ENCODE measurements at places on chromosomes 12 and 14. TPM values are rescaled to one million over a fixed set of nuclear protein-coding genes. Genes with fewer than 3 reads are reported as not detected.
A peak's percentile ranks its signal among the peaks of the same experiment; 100 is the strongest.

DNA sequence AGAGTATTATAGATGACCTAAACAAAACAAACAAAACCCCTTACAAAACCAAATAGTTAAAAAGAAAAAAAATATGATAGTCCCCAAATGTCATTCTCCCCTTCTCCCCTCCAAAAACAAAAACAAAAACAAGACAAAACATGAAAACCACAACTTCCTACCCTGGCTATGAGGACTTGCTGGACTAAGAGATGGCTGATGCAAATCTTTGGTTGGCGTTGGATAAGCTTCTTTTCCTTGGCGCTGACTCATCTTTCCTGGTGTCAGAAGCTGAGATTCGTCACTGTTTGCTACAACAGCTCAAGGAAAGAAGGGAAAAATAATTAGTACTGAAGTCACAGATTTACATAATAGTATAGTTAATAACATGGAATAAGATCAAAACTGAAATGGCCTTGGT, 102.5 kb upstream of the BBS10 start:
- DNase-seq = no peak

DNA sequence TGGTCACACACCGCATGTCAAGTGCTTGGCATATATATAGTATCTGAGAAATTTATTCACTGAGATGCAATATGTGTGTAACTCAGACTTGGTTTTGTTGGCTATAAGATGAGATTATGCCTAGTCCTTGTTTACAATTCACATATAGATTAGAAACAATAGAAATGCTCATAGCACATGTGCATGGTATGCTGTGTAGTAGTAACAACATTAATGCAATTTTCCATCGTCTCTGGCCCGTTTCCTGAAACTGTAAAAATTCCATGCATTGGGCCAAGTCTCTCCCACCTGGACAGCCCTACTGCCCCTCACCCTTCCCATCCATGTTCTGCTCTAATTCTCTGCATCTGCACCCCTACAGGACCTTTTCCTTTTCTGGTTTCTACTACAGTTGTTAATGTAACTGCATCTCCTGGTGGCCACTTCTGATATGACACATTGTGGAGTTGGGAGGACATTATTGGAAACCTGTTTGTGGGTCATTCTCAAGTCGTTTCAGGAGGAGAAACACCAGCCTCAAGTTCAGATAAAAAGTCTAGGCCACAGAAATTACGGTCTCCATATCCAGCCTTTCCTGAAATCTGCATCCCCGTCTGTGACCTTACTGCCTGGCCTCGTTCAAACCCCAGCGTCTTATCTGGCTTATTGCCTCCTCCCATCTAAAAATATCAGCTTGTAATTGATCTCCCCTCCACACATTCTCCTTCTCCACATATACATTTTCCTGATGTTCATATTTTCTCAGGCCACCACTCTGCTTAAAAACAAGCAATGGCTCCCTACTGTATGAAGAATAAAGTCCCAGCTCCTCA, 37.5 kb downstream of the EMP1 start:
- no peak for DNase-seq

The PDZRN4 gene
- 3.5 TPM for total RNA-seq

The COX8C gene
- total RNA-seq = not detected

DNA sequence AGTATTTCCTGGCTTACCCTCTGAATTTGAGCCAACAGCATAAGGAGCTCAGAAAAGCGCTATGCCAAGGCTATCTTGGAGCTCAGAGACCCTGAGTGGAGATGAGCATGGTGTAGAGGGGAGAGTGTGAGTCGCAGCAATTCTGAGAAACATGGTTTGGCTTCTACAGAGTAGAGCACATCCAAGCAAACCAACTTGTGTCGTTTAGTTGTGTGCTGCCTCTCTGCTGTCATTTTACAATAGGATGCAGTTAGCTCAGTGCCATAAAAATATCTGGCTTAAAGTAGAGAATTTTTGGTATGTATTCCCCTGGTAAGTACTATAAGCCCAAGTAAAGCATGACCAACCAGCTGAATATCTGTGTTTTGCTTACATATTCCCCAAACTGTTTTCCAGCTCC, 249.2 kb downstream of the TRHDE start:
- DNase-seq = no peak

The PNMA1 gene
- total RNA-seq = 47.1 TPM

GRCh38 chr12:126093908-126094307, 1028.7 kb downstream of the AACS start:
- DNase-seq = no peak

DNA sequence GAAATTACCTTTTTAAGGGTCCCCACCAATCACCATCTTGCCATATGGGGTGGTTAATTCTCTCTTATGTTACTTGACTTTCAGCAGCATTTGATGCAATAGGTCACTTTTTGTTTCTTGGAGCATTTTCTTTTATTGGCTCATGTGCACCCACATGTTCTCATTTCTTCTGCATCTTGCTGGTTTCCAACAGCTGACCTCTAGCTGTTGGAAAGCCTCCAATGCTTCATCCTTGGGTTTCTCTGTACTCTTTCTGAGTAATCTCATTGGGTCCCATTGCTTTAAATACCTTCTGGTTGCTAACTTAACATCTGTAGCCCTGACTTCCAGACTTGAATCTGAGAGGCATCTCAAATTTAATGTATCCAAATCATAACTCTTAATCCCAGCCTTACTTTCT, 116.8 kb downstream of the CRADD start:
- no peak for DNase-seq

The STAT6 gene
- 214 TPM for total RNA-seq

The CDCA4 gene
- total RNA-seq = 5.2 TPM

DNA sequence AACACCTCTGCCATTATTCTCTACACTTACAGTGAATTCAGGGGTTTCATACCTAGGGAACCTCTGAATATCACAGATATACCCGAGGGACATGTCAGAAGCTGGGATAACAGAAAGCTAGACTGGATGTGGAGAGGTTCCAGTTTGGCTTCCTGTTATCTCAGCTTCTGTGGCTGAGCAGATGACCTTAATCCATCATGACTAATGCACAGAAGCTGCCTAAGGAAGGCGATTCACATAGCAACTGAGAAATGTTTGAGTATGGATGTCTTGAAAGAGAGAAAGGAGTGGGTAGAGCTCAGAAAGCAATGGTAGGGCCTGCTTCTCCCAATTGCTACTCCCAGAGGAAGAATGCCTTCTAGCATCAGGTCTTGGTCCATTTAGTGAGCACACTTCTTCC, 187.6 kb downstream of the RMST start:
- DNase-seq = no peak

DNA sequence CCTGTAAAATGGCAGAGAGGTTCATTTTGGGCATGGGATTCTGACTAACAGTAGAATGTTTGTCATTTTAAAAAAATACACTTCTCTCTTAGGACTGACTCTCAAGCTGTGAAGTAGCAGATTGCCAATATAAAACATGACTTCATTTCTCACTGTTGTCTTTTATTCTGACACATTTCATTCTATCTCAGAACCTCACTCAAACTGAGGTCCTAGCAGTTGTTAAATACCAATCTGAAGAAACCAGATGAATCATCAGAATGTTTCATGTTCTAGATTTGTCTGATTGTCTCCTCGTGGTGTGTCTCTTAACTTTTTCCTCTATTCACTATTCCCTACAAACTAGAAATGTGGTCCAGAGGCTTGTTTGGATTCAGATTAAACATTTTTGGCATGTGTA, 276.5 kb upstream of the NPAS3 start:
- no peak for DNase-seq

- DNase-seq = no peak
These were observed 92.7 kb downstream of the NCOR2 start for GRCh38 chr12:124474709-124475108.

GRCh38 chr14:44928793-44929192, 33.0 kb downstream of the KLHL28 start:
- no peak for DNase-seq

The OTOGL gene
- total RNA-seq = 0.47 TPM

DNA sequence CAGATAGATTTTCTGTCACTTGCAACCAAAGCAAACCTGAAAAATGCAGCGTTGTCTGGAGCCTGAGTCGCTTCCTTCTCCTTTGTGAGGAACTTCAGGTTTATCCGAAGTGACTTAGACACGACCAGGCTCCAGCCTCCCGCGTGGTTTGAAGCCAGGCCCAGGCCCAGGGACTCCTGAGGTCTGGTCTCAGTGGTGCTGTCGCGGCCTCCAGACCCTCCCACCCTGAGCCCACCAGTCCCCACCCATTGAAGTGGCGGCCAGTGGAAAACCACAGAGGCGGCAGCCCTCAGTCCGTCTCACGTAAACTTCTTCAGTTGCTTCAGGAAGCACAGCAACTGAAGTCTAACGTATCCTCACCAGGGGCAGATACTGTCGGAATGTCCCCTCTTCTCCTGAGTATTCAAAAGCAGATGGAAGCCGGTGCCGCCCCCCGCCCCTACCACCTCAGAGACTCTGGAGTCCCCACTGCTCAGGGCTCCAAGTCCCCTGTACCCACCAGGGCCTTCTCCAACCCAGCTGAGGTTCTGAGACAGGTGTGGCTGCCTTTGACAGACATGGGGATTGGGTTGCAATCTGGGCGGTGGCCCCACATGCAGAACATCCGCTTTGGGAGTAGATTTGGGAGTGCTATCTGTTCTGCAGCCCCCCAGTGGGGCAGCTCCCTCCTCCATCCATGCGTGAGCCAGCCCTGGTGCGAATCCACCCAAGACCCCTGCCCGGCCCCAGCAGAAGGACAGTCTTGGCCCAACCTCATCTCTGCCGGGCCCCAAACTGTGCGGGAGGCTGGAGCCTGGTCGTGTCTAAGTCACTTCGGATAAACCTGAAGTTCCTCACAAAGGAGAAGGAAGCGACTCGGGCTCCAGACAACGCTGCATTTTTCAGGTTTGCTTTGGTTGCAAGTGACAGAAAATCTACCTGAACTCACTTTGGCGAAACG, 26.6 kb upstream of the GALNT9 start:
- no peak for DNase-seq

- no peak for DNase-seq
These were observed 110.8 kb upstream of the KRAS start for GRCh38 chr12:25361511-25361910.

DNA sequence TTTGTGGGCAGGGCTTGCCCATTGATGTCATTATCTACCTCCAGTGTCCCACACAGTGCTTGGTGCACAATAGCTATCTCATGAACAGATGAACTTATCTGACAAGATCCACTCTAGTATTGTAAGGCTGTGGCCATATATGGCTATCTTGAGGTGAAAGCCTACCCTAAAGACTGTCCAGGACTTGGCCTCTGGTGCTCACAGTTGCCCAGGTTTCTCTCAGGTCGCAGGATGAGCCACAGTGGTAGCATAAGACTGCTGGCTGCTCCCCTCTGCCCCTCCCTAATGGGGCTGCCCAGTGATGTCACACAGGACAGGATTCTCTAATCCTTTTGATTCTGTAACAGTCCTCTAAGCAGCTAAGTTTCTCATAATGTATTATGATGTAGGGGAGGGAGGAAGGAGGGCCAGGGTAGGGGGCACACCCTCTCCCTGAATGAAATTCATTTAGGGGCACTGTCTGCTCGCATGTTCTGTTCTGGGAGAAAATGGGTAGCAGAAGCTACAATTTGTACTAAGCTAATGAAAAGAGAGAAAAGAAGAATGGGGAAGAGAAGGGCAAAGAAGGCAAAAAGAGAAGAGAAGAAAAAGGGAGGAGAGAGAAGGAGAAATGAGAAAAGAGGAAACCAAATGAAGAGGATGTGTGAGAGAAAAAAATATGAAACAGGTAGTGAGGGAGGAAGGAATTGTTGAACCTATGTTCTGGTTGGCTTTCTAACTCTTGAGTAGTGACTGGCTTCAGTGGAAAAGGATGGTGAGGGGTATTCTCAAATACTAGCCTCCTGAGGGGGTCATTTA, 3.4 kb upstream of the PPM1A start:
- peak; percentile 10 for DNase-seq

- peak; percentile 20 for DNase-seq
These were observed 120.1 kb upstream of the FZD10 start for GRCh38 chr12:130041983-130042812.

The IL22 gene
- total RNA-seq = not detected

The TGM1 gene
- 2.9 TPM for total RNA-seq

- DNase-seq = no peak
These were observed 6.8 kb downstream of the PFKM start for GRCh38 chr12:48125985-48126384.

- no peak for DNase-seq
These were observed 967.9 kb downstream of the FSCB start for GRCh38 chr14:43539210-43539609.

The SOX5 gene
- total RNA-seq = 5.1 TPM

- no peak for DNase-seq
These were observed 174.8 kb upstream of the CDKN3 start for GRCh38 chr14:54221971-54222370.

GRCh38 chr12:42217656-42218055, 20.4 kb downstream of the YAF2 start:
- DNase-seq = no peak

The PIP4K2C gene
- total RNA-seq = 63.5 TPM

DNA sequence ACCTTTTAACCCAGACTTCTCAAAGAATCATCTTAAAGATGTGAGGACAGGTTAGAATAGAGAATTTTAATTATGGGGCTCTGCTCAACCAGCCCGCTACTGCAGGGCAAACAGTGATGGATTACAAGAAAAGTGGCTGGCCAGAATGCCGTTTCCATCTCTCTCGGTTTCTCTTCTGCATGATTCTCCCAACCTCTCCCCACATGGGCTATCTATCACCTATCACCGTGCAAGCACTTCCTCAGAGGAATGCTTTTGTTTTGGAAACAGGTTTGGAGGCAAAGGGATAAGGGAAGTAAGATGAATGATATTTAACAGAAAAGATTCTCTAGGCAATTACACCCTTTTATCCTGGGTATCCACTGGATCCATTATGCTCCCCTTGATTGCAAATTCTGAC, 37.4 kb upstream of the PHC1 start:
- no peak for DNase-seq

The ACSM4 gene
- total RNA-seq = not detected

The GPHB5 gene
- not detected for total RNA-seq

GRCh38 chr14:75113932-75114539, 12.8 kb downstream of the NEK9 start:
- DNase-seq = no peak

DNA sequence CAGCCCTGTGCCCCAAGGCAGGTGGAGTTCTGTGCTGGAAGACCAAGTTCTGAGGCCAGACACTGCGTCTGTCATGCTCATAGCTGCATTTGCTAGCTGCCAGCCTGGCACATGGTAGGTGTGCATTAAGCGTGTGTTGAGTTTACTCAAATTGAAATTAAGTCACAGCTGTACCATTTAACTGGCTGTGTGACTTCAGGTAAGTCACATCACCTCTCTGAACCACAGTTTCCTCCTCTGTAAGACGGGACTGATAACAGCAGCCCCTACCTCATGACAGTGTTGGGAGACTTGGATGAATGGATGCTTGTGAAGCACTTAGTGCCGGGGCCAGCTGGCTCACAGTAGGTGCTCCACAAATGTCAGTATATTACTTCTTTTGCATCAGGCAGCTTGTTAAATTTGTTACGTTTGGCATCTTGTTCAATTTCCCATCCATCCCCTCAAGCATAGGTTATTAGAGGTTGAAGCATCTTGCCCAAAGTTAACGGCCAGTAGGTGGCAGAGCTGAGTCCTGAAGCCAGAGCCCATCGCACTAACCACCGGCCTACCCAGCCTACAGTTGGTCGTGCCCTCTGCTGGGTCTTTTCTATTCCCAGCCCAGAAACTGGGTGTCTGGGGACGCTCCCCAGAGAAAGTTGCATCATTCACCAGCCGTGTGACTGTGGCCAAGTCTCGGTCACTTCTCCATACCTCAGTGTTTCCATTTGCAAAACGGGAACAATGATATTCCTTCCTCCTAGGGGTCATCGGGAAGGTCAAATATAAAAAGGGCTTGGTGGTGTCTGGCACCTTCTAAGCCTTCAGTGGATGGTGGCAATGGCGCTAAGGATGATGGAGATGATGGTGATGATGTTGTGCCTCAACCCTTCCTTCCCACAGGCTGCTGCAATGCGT, 4.5 kb downstream of the DAO start:
- DNase-seq = peak; percentile 82

The OLR1 gene
- total RNA-seq = not detected

The RFX4 gene
- total RNA-seq = 0.08 TPM
